Fibroblast of the aortic adventitia (primary cell): ENCODE measurements at places on chromosomes 4 and X. TPM values are rescaled to one million over a fixed set of nuclear protein-coding genes. Genes with fewer than 3 reads are reported as not detected.

Gene PPP2R2C
- 0.49 TPM in 1 of 2 replicates, not detected in the other for total RNA-seq

Gene TMSB15A
- total RNA-seq, result 1.4 TPM in 1 of 2 replicates, not detected in the other

Gene BGN
- total RNA-seq, result 12.3 and 133 TPM in 2 replicates

Gene TBC1D8B
- total RNA-seq, result 17.1 and 17.3 TPM in 2 replicates

Gene NXF2B
- not detected in 2 replicates for total RNA-seq

Gene ABLIM2
- under 0.01 TPM in 1 of 2 replicates, not detected in the other for total RNA-seq

Gene GAGE13
- total RNA-seq, result not detected in 2 replicates

Gene VCX2
- not detected in 2 replicates for total RNA-seq

Gene TLR10
- total RNA-seq, result not detected in 2 replicates

Gene MAGEA1
- total RNA-seq, result not detected in 2 replicates

Gene NWD2
- not detected in 2 replicates for total RNA-seq

Gene GAGE12F
- total RNA-seq, result not detected in 2 replicates

Gene PRRG3
- total RNA-seq, result 0.45 and 0.49 TPM in 2 replicates

Gene GIMD1
- total RNA-seq, result not detected in 2 replicates

Gene FATE1
- not detected in 2 replicates for total RNA-seq
